ENCODE measurements at places on chromosomes 12 and 14.

DNA sequence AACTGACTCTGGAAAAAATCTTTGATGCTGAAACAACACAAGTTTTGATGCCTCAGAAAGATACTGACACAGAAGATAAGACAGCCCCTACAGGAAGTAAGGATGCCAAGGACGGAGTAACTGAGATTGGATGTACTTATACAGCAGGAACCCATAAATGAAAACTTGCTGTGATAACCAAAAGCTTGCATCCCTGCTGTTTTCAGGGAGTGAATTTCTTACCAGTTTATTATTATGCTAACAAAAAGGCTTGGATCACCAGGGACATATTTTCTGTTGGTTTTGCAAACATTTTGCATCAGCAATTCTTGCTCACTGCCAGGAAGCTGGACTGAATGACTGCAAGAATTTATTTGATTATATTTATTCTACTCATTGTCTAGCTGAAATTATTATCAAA lies 197.7 kb downstream of the NAV3 start:
- no peak for DNase-seq

- DNase-seq, result no peak
Observed at GRCh38 chr14:51895375-51895774, 35.0 kb downstream of the GNG2 start.

GRCh38 chr14:56118611-56119181 lies 485 bp downstream of the PELI2 start:
- DNase-seq, result no peak

DNA sequence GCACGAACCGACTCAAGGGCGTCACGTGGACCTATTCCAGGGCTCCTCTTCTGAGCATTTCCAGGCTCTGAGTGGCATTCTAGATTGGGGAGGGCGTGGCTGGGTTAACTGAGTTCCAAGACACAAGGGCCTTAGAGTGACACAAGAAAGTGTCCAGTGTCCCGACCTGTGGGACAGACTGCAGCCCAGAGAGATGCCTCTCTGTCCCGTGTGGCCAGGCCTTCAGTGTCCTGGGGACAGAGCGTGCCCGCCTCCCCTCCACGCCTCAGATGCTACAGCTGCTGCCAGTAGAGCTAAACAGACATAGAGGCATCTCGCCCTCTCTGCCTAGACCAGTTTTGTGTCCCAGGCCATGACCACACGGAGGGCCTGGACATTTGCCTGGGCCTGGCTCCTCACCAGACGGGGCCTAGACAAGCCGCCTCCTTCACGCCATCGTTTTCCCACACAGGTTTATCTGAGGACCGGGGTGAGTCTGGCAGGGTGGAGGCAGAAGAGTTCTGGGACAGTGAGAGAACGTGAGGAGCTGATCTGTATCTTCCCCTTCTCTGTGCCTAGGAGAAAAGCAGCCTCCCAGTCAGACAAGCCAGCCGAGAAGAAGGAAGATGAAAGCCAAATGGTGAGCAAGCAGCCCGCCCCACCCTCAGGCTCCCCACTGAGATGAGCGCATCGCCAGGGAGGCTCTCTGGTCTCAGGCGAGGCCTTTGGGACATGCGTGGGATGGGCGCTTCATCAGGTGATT lies 27.1 kb downstream of the DEGS2 start:
- DNase-seq, result no peak

DNA sequence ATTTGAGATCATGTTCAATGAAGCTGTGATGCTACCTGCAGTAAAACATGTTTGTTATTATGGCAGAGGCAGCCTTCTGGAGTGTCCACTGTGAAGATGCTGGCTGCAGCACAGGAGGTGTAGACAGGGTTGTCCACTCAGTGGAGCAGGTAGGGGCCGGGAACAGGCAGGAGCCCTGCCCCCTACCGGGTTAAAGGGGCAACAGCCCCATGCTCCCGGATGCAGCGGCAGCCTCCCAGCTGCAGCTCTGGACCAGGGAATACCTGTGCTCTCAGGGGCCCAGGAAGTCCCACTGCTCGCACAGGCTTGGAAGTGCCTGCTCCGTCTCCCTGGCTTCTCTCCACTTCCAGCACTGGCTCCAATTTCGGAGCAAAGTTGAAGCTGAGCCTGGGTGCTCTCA lies 401.6 kb downstream of the FOXG1 start:
- DNase-seq, result no peak

GRCh38 chr14:89365061-89365801 lies 51.8 kb downstream of the FOXN3 start:
- DNase-seq, result peak; percentile 78

- no peak for DNase-seq
Observed at GRCh38 chr14:32620303-32620702, 291.2 kb downstream of the AKAP6 start.

DNA sequence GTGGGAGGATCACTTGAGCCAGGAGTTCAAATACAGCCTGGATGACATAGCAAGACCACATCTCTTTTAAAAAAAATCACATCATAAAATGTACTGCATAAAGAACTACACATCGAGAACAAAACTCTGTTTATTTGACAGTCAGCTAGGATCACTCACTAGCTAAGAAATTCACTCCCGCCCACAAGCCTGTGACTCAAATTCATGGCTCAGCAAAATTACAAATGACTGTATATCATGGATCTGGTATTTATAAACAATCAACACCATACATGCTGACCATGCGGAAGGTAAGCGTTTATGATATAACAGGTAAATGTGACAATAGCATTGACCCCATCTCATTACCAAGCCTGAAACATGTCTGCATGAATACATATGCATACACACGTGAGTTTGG lies 206.5 kb downstream of the EFCAB11 start:
- DNase-seq, result no peak

DNA sequence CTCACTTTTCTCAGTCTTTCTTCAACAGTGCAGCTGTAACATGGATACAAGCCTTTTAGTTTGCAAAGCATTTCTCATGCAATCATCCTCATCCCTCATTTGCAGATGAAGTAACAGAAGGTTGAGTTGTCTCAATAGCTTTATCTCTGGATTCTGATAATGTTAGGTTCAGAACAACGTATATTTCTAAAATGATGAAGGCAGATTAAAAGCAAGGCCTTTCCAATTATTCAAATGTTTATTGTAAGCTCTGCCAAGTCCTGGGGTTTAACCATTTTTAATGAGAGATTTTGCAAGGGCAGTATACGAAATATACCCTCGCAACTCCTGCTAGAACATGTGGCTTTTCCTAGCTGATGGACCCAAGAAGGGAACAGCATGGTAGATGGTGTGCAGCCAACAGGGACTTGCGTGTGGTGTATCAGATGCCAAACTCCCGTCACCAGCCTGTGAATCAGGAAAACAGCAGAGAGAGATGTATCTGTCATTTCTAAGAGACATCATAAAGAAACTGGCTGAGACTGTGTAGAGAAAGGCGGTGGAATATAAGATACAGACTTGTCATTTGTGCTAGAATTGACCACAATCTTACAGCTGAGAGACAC lies 319.7 kb downstream of the MED13L start:
- DNase-seq, result no peak

- DNase-seq, result no peak
Observed at GRCh38 chr12:40281791-40282364, 57.1 kb downstream of the LRRK2 start.
